ENCODE measurements at places on chromosomes 5 and 9. TPM values are rescaled to one million over a fixed set of nuclear protein-coding genes. Genes with fewer than 3 reads are reported as not detected.

The ANKRD34B gene
- total RNA-seq, result not detected

The MCIDAS gene
- not detected for total RNA-seq

The MEIKIN gene
- not detected for total RNA-seq

The CCDC152 gene
- 6.3 TPM for total RNA-seq

The IFNA13 gene
- not detected for total RNA-seq
